Natural killer cell (primary cell): ENCODE measurements at places on chromosomes 13 and 19. TPM values are rescaled to one million over a fixed set of nuclear protein-coding genes. Genes with fewer than 3 reads are reported as not detected.
A peak's percentile ranks its signal among the peaks of the same experiment; 100 is the strongest.

- no peak for DNase-seq
- no peak overlapping the region for H3K27ac ChIP-seq
- H3K36me3 ChIP-seq, result peaks cover 21% of the 10 kb centered on the region
- no peak overlapping the region for H3K4me3 ChIP-seq
Measured at GRCh38 chr19:18666784-18667183, 16.7 kb upstream of the CRTC1 start.

DNA sequence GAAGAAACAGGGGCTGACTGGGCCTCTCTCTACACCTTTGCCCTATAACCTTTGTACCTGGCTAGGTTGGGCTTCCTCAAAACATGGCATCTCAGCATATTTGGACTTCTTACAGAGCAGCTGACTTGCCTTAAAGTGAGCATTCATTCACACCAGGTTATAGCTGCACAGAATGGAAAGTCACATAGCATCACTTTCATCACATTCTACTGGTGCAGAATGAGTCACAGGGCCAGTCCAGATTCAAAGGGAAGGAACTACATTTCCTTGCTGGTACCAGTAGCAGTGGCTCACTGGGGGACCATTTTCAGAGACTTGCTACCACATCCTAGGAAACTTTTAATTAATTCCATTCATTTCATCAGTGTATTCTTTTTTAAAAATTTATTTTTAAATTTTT, 20.3 kb upstream of the TPTE2 start:
- no peaks in the 10 kb centered on the region for H3K36me3 ChIP-seq
- no peak overlapping the region for H3K27ac ChIP-seq
- no peak overlapping the region for H3K4me3 ChIP-seq

GRCh38 chr19:34793565-34793964, 20.6 kb upstream of the ZNF599 start:
- H3K4me1 ChIP-seq, result no peaks in the 10 kb centered on the region
- no peak for DNase-seq
- no peaks in the 10 kb centered on the region for H3K36me3 ChIP-seq
- H3K27me3 ChIP-seq, result no peaks in the 10 kb centered on the region
- H3K27ac ChIP-seq, result no peak overlapping the region
- H3K4me3 ChIP-seq, result no peak overlapping the region

- no peak overlapping the region for H3K27ac ChIP-seq
- no peaks in the 10 kb centered on the region for H3K36me3 ChIP-seq
- H3K4me1 ChIP-seq, result peaks cover 36% of the 10 kb centered on the region
- DNase-seq, result peak; percentile 31
- peaks cover 37% of the 10 kb centered on the region for H3K27me3 ChIP-seq
Measured at GRCh38 chr13:24683838-24684599, 3.8 kb downstream of the ATP12A start.

DNA sequence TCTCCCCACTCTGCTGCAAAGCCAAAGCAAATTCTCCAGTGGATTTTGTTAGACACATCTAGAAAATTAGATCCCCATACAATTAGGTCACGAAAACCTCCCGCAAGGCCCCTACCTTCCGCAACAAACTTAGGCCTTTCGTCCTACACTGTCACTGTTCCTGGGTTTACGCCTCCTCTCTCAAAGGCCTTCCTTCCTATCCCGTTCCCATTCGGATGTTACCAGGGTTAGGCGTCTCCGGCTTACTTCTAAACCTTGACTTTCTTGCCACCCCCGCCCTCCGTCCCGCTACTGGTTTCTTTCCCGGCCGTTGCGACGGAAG, 754 bp downstream of the RNF6 start:
- H3K36me3 ChIP-seq, result peaks cover 41% of the 10 kb centered on the region
- peaks cover 13% of the 10 kb centered on the region for H3K4me1 ChIP-seq
- DNase-seq, result no peak
- H3K27ac ChIP-seq, result peak overlapping the region; percentile 96

Gene NEK5
- not detected for total RNA-seq

Gene ACER1
- total RNA-seq, result 0.35 TPM
